ENCODE measurements at places on chromosomes 3 and 15.

GRCh38 chr3:45547764-45548680 lies 46.5 kb upstream of the LIMD1 start:
- DNase-seq: no peak

GRCh38 chr3:100993309-100993708 lies at the start of gene ABI3BP:
Gene ABI3BP (minus strand): TSS chr3:100993421. CDS start chr3:100993384, 37 bp downstream.
- DNase-seq: peak; percentile 40

GRCh38 chr15:39869254-39869653 lies 50.8 kb downstream of the GPR176 start:
- DNase-seq: no peak

GRCh38 chr3:81462921-81463320 lies 298.5 kb downstream of the GBE1 start:
- DNase-seq: no peak

- DNase-seq: no peak
Observed at GRCh38 chr3:120642368-120642948, 39.6 kb downstream of the HGD start.

GRCh38 chr15:75203908-75204263 lies 2.2 kb downstream of the C15orf39 start:
- DNase-seq: no peak

DNA sequence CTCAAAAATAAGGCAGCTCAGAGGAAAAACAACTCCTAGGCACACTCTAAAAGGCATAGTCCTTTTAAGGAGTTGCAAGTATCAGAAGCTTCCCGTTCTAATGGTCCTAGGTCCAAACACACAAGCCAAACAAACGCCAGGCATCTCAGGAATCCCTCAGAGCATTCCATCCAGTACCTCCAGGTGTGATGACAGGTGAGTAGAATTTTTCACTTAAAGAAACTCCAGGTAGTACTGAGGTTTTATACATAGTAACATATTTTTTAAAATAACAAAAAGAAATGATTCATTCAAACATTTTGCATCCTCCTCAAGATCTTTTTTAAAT lies 1092.3 kb downstream of the TUSC7 start:
- DNase-seq: no peak

GRCh38 chr3:15998911-15999310 lies 175.6 kb upstream of the GALNT15 start:
- no peak for DNase-seq

GRCh38 chr15:39502611-39503195 lies 78.2 kb upstream of the THBS1 start:
- DNase-seq: no peak

DNA sequence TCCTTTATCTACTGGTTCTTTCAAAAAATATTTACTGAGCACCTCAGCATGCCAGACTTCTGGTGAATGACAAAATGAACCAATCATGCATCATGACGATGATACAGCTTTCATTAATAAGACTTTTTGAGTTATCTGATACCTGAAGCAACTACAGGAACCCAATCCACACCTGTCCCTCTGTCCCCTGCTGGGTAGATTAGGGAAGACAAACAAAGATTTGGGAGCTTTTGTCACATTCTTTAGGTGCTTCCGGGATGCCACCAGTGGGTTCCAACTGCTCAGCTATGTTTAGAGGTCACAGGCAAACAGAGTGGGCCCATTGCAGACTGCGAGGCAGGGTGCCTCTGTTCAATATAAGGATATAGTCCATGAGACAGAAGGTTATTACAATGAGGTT lies 1020.5 kb upstream of the CFAP20DC start:
- no peak for DNase-seq

DNA sequence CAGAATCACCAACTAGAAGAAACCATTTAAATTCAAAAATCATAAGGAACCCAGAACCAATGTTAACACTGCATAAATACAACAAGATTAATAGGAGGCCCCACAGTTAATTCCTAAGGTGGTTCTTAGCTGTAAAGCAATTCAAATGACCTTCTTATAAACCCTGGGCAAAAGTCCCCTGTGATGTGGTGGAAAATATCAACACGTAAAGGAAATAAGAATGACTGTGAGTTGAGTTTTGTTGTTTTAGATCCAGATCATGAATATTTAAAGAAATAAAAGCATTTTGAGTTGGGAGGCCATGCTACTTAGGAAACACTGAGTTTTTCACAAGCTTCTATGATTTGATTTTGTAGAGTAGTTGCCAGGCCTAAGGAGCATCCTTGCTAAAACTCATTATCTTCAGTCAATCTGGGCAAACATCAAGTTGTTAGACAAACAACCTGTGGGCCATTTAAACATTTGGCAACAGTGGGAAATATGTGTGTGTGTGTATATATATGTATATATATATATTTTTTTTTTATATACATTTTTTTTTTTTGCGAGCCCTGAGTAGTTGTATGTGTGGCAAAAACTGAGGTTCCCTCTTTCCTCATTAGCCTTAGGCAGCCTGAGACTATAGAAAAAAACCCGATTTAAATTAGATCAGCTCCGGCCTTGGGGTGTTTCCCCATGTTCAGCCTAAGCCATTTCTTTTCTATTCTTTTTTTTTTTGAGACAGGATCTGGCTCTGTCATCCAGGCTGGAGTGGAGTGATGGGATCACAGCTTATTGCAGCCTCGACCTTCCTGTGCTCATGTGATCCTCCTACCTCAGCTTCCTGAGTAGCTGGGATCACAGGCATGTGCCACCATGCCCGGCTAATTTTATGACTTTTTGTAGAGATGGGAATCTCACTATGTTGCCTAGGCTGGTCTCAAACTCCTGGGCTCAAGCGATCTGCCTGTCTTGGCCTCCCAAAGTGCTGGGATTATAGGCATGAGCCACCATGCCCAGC lies 8.0 kb upstream of the PXK start:
- DNase-seq: no peak

DNA sequence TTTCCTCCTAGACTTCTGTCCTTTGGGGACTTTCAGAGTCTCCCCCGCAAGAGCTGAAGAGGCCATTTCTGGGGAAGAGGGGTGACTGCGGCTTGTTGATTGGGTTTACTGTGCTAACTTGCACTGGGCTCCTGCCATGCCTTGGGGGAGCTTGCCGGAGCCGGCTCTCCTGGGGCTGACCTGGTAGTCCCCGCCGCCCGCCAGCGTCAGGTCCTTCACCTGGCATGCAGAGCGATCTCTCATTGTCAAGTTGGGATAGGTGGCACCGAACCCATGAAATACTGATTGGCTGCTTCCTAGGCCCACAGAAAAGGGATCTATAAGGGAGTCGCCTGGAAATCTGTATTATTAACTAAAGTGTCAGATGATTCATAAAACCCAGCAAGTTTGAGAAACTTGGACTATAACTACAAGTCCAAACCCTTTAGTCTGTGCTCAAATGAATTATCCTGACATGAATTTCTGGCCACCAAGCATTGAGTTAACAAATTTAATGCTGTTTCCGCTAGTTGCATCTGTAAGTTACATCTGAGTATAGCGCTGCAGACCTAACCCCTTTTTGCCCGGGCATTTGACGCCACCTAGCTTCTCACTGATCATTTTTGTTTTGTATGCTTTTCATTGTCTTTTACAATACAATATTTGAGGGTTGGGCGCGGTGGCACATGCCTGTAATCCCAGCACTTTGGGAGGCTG lies 607 bp upstream of the IMP3 start:
- peak; percentile 50 for DNase-seq

GRCh38 chr3:135803028-135803692 lies 162.4 kb upstream of the PPP2R3A start:
- no peak for DNase-seq

GRCh38 chr15:69067296-69067695 lies 52.8 kb downstream of the NOX5 start:
- DNase-seq: no peak

GRCh38 chr3:108333961-108334360 lies 37.6 kb downstream of the HHLA2 start:
- DNase-seq: no peak

GRCh38 chr3:143881095-143881494 lies 32.8 kb upstream of the SLC9A9 start:
- no peak for DNase-seq

- no peak for DNase-seq
Observed at GRCh38 chr3:143351895-143352608, 232.5 kb downstream of the CHST2 start.

- DNase-seq: no peak
Observed at GRCh38 chr15:42549032-42549491, 424 bp downstream of the HAUS2 start.

GRCh38 chr15:95840004-95840403 lies 490.5 kb upstream of the NR2F2 start:
- DNase-seq: no peak

DNA sequence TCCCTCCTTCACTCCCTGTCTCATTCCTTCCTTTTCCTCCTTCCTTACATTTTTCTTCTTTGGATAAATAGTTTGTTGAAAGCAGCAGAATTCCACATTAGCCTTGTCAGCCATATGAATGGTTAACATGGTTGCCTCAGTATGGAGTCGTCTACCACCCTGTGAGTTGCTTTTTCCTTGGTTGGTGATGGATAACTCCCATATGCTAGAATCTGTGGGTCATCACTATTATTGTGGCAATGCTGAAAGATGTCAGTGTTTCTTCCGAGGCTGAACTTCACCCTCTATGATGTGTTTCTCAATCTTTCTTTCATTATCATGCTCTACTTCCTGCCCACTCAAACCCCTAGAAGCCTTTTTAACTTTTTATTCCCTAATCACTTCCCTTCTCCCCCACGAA lies 481.8 kb upstream of the KCNMB2 start:
- no peak for DNase-seq

GRCh38 chr3:169244119-169244864 lies 419.2 kb downstream of the MECOM start:
- no peak for DNase-seq

DNA sequence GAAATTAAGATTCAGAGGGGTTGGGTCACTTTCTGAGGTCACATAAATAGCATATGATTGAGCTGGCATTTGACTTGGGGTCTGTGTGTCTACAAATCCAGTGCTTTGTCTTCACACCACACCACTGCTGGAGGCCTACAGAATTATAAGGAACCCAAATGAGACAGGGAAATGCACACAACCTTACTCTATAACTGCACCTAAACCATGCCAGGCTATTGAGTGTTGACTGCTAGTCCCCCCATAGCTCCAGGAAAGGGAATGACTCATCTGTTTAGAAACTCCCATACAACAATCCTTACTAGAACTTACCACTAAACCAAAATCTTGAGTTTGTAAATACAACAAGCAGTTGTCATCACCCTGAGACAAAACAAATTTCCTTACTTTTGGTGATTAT lies 16.9 kb upstream of the TSC22D2 start:
- DNase-seq: no peak

GRCh38 chr3:124246376-124246775 lies 254.5 kb upstream of the ROPN1 start:
- no peak for DNase-seq

- DNase-seq: no peak
Observed at GRCh38 chr3:24399614-24400013, 95.0 kb downstream of the THRB start.

DNA sequence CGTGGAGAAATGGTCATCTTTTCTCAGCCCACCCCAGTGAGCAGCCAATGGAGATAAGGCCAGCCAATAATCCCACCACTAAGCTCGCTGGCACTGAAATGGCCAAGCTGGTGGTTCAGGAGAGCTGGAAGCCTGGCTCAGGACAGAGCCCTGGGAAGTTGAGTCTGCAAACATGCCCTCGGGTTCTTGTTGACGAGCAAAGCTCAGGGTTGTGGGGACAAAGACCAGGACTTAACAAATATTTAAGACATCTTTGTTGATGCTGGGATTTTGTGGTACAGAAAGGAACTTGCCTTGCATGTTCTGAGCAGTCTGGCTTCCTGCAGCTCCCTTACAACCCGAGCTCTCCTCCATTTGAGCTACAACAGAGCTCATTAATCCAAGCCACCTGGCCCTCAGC lies 4.4 kb downstream of the FAH start:
- DNase-seq: no peak

DNA sequence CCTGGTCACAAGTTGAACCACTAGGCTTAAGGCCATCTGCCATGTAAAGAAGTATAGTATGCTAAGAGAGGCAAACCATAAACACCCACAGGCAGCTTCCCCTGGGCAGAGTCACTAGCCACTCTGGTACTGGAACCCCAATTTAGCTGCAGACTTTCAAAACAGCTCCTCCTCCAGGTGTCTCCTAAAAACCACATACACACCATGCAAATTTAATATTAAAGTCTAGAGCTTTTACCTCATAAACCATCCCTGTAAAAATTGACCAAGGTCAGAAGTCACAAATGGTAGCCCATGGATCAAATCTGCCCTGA lies 99.1 kb upstream of the STT3B start:
- no peak for DNase-seq

DNA sequence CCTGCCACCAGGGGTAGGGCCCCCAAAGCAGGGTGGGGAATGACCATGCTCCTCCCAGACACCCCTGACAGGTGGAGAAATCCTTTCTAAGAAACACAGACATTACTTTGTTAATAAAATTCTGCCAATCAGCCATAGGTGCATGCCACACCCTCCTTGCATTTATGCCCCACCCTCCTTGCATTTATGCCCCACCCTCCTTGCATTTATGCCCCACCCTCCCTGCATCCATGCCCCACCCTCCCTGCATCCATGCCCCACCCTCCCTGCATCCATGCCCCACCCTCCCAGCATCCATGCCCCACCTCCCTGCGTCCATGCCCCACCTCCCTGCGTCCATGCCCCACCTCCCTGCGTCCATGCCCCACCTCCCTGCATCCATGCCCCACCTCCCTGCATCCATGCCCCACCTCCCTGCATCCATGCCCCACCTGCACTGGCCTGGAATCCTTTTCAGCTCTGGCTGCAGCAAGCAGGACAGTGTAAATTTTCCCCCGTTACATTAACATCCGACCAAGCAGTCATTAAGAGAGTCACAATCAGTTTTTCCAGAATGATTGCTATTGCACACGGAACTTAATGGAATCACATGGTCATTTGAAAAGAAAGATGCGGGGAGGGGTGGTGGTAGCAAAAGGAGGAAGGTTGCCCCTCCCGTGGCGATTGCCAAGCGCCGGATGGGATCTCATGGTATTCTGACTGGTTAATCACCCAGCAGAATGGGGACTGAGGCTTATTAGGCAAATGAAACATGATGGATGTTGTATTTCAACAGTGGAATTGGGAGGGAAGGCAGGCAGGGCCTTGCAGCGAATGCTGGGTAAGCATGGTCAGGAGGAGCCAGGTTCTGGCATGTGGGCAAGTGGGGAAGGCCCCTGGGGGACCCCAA lies 91.2 kb downstream of the TLE3 start:
- no peak for DNase-seq

DNA sequence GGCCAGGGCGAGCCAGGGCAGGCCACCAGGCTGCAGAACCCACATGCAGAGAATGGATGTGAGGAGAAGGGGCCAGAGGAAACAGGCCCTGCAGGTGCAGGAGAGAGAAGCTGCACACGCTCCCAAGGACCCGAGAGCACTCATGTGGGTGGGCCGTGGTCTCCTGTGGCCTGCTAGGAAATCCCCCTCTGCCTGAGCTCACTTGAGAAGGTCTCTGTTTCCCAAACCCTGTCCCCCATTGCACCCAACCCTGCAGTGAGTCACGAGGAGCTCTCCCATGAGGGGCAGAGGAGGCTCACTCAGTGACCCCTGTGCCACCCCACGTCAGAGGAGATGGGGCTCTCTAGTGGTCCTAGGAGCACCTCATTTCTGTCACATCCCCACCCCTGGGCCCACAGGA lies 111.1 kb downstream of the KLF13 start:
- DNase-seq: no peak
